RKO (cell line): ENCODE measurements at places on chromosomes 12 and 14.

DNA sequence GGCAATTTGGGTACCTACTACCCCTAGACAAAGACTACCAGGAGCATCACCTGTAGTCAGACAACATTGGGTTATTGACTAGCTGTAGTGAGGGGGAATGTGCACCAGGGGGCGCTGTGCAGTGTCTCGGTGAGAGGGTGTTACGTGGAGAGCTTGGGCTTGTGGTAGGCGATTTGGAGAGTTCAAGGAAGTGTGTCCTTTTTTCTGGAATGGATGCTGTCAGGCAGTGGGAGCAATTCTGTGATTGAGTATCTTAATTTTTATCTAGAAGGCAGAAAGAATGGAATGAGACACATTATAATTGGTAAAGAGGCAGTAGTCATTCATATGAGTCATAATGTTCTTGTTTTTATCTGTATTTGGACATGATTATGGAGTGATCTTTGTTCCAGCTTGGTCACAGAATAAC, 187.7 kb downstream of the GALC start:
- DNase-seq = peak; percentile 26

DNA sequence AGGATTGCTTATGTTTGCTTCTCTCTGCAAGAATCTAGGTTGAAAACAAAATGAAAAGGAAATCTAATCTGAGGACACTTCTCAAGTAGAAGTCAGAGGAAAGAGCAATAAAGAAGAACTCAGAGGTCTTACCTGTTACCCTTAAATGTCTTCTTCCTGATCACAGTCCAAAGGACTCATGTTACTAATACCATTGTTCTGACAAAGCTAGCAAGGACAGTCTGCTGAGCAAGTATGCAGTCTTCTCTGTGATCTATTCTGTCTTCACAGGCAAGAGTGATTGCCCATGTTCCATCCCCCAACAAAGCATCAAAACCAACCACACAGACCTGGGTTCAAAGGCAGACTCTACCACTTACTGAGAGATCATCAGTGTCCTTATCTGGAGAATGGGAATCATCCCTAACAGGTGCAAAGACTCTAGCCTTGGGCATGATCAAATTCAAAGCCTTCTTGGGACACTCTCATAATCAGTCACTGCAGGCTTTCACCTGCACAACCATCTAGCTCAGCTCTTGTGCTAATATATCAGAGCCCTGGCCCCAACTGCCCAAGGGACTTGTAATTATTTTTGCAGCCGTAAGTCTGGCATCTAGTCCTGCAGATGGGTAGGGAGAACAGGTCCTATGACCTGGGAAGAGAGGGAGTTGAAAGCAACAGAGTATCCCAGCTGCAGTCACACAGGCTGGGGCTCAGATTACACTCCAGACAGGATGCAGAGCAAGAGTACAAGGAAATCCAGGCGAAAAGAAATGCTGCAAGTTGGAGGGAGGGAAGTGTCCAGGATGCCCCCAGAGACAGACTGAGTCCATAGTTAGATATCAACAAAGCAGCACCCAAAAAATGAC, 97.9 kb upstream of the NUDT4 start:
- DNase-seq = no peak

GRCh38 chr12:15601210-15601800, 187.9 kb downstream of the EPS8 start:
- DNase-seq = peak; percentile 54

- DNase-seq = no peak
These were observed 336.8 kb upstream of the TMTC1 start for GRCh38 chr12:30120522-30120921.

DNA sequence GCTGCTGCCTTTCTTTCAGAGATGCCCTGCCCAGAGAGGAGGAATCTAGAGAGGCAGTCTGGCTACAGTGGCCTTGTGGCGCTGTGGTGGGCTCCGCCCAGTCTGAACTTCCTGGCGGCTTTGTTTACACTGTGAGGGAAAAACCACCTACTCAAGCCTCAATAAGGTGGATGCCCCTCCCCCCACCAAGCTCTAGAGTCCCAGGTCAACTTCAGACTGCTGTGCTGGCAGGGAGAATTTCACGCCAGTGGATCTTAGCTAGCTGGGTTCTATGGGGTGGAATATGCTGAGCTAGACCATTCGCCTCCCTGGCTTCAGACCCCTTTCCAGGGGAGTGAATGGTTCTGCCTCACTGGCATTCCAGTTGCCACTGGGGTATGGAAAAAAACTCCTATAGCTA, 25.6 kb downstream of the SPATA7 start:
- no peak for DNase-seq

GRCh38 chr14:64930085-64930843, 12.3 kb downstream of the GPX2 start:
- no peak for DNase-seq

DNA sequence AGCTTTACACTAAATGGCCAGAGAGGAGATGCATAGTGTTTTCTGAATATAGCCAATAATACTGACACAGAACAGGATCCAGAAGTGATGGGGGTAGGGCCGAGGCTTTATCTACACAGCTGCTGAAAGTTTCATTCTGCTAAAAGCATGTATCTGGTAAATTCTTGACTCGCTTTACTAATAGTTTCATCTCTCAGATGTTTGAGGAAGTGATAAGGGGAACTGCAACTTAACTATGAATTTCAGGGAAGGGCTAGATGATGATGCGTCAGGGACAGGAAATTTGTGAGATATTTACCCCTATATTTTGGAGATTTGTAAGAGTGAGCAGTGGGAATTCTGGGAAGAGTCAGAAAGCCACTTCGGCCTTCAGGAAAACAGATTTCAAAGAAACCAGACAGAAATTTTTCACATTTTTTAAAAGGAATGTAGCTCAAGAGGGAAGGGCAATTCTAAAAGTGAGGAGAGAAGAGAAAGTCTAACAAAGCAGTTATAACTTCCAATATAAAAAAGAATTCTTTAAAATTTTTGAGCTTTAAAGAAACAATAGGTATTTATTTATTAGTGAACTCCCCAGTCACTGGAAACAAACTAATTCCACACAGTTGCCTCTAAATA, 243.1 kb downstream of the BCAT1 start:
- DNase-seq = no peak

- no peak for DNase-seq
These were observed 409.0 kb downstream of the DAD1 start for GRCh38 chr14:22180045-22180444.

DNA sequence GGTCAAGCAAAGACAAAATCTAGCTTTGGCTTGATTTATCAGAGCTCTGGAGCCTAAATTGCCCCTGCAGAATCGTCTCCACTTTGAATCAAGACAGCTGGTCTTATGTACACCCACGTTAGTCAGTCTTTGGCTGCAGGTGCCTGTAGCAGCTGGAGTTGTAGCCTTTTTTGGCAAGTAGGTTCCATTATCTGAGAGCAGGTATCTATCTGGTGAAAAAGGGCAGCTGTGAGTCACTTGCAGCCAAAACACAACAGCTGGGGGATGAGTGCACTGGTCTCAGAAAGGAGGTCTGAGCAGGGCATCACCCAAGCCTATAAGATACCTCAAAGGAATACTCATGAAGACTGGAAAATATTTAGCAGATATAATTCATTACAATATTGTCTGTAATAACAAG, 43.6 kb upstream of the KCNH5 start:
- DNase-seq = no peak

DNA sequence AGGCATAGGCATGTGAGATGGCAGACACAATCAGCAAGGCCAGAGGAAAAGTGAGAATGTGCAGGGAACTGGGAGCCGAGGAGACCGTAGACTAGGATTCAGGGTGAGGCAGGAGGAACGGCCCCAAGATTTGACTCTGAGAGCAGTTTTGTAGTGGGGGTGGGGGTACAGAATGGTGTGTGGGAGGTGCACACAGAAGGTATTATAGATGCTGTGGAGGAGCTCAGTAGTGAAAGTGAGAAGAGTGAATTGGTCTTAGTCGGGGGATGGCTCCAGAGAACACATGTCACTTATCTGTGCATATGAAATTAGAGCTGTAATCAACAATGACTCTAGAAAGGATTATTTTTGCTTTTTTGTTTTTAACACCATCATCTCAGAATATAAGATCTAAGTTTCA, 11.9 kb downstream of the ZNF664 start:
- no peak for DNase-seq

- DNase-seq = no peak
These were observed 3.7 kb upstream of the HSD17B6 start for GRCh38 chr12:56759263-56759908.

DNA sequence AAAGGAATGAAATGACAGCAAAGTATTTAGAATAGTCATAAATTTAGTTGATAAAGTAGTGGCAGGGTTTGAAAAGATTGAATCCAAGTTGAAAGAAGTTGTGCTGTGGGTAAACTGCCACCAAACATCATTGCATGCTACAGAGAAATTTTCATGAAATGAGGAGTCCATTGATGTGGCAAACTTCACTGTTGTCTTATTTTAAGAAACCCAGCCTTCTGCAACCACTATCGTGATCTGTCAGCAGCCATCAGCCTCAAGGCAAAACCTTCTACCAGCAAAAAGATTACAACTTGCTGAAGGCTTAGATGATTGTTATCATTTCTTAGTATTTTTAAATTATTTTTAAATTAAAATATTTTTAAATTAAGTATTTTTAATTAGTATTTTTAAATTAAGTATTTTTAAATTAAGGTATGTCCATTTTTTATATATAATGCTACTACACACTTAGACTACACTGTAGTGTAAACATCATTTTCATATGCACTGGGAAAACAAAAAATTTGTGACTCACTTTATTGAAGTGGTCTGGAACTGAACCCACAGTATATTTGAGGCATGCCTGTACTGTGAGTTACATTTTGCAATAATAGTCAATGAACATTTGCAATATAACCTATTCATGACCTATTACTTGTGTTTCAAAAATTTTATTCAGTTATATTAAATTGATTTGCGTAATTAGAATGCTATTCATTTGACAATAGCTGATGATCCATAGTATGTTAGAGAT, 67.2 kb upstream of the SYT1 start:
- no peak for DNase-seq

GRCh38 chr14:100287202-100287997, 18.8 kb downstream of the SLC25A29 start:
- DNase-seq = no peak

GRCh38 chr12:30813525-30814294, 59.0 kb upstream of the CAPRIN2 start:
- no peak for DNase-seq

- DNase-seq = no peak
These were observed 136.0 kb downstream of the KSR2 start for GRCh38 chr12:117832459-117833457.

GRCh38 chr12:74722709-74723108, 185.1 kb downstream of the ATXN7L3B start:
- no peak for DNase-seq

GRCh38 chr12:94730847-94731246, 80.5 kb upstream of the TMCC3 start:
- no peak for DNase-seq

GRCh38 chr12:93762912-93763553, 85.9 kb downstream of the CRADD start:
- DNase-seq = no peak

DNA sequence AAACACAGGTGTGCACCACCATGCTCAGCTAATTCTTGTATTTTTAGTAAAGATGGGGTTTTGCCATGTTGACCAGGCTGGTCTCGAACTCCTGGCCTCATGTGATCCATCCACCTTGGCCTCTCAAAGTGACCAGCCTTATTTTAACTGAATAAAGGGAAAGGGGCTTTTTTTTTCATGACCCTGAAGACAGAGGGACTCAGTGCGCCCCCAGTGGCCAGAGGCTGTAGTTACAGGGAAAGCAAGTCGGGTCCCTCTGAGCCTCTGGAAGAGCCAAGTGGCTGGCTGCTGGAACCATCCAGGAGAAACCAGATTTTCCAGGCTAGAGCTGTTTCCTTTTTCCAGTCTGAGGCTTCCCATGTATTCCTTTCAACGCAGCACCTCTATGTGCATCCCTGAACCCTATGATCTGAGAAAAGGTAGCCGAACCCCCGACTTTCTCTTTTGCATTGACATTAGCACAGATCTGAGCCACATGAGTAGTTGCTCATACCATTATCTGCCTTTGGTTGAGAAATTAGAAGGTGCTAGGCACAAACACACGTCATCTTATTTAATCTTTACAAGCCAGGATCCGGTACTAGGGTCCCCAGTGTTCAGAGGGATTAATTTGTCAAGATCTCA, 342.7 kb downstream of the CACNA1C start:
- peak; percentile 54 for DNase-seq

- DNase-seq = no peak
These were observed 161.1 kb downstream of the PPFIA2 start for GRCh38 chr12:81597928-81598604.

DNA sequence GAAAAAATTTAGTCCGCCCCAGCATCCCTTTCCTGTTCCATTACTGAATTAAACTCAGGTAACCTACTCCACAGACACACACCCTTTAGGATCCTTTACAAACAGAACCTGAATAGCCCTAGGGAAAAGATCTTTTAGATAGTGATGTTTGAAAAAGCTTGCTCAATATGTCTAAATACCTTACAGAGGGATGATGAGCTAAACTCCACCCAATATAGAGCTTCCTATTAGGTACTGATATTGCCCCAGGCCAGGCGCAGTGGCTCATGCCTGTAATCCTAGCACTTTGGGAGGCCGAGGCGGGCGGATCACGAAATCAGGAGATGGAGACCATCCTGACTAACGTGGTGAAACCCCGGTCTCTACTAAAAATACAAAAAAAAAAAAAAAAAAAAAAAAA, 50.1 kb downstream of the FERMT2 start:
- no peak for DNase-seq

- no peak for DNase-seq
These were observed 441.0 kb downstream of the FUT8 start for GRCh38 chr14:65853407-65853955.

DNA sequence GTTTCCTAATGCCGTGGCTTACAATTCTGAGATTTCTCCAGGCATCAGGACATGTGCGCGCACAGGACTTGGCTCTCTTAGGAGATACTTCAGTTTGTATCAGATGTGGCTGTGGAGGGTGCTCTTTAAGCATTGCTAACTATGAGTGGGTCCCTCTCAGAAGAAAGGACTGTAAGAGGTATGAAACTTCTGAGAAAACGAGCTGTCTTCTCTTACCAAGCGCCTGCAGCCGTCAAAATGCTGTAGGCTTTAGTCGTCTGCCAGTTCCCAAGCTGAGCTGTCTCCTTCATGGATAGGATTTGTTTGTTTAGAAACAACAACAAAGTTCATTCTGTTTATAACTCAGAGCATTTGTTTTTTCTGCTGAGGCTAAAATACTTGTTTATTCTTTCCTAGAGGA, 16.1 kb upstream of the MANSC4 start:
- no peak for DNase-seq

- DNase-seq = no peak
These were observed 89.1 kb upstream of the ZDHHC17 start for GRCh38 chr12:76674669-76675315.

- no peak for DNase-seq
These were observed 27.4 kb downstream of the SINHCAF start for GRCh38 chr12:31298515-31298910.

DNA sequence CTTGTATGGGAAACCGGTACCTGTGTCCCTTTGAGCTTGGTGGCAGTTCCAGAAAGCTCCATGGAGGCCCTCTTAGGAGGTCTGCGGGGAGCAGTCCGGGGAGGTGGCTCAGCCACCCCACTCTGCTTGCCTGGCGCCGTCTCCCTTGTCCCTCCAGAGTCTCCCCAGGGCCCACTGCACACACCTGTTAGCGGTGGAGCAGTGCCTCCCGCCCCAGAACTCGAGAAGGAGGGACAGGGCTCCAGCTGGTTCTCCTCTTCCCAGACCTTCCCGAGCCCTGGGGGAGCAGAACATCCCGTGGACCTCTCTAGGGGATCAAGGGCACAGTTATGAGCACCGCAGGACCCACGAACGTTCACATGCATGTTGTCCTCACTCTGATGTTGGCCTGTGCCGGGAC, 10.8 kb downstream of the ASPG start:
- DNase-seq = no peak
